MCF 10A (cell line): ENCODE measurements at places on chromosomes 7 and 10. TPM values are rescaled to one million over a fixed set of nuclear protein-coding genes. Genes with fewer than 3 reads are reported as not detected.

- DNase-seq, result no peak
These were observed 520.0 kb downstream of the PARD3 start for GRCh38 chr10:34295142-34295548.

DNA sequence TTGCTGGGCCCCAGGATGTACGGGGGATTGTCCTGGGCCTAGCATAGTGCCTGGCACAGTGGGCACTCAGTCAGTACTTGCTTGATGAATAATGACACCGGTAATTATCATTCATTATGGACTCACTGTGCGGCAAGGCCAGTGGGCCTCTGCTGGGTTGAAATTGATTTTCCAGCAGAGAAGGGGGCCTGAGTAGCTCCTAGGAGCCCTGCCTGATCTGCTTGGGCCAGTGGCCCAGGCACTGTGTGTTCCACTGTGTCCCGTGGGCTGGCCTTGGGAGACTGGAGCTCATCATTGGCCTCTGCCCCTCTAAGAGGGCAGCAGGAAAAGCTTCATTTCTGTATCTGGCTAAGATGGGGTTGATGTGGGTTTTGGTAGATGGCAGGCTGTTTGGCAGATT lies 1.4 kb downstream of the CHST3 start:
- DNase-seq, result no peak

DNA sequence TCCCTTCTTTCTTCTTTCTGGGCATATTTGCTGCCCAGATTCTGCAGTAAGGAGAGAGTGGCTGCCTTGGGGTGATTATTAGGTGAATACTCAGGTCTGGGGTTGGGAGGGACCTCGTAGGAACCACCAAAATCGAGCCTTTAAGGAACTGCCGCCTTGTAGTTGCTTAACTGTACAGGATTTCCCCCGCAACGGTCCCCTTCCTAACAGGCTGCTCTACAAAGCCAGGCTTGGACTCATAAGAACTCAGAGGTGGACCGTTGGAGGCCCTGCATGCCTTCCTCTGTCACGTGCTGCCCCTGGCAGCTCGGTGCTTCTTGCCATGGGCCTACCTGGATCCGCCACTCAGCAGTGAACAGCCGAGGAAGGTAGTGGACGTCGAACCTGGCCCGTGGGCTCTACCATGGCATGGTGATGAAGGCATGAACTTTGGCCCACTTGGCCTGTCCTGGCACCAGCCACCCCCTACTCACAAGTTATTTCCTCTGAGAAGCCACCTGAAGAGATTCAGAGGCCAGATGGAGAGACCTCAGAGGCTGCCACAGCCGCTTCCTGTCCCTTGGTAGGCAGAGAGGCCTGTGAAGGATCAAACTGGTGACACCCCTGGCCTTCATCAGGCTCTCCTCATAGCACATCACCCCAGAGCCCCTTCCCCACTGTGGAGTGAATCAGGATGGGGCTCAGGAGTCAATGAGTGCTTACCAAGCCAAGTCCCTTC lies 54.6 kb downstream of the NOD1 start:
- DNase-seq, result no peak

The CHRM2 gene
- not detected in 2 replicates for total RNA-seq

DNA sequence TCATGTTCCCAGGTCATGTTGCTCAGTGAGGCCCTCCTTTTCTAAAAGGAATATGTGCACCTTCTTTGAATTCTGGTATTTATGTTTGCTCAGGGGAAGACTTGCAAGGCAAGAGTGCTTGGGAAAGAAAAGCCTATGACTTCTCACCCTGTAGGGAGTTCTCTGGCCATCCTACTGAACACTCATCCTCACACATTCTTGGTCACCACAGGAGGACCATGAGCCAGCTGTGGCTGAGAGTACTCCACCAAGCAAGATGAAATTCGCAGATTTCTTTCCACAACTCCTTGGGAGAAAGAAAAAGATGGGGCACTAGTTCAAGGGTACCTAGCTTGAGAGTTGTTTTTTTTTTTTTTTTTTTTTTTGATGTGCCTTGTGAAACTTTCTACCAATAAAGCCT lies 179.6 kb downstream of the FZD1 start:
- DNase-seq, result no peak

The C10orf105 gene
- not detected in 2 replicates for total RNA-seq

- no peak for DNase-seq
These were observed 27.8 kb downstream of the PPP1R3A start for GRCh38 chr7:113891031-113891350.

The OPN4 gene
- not detected in 2 replicates for total RNA-seq

DNA sequence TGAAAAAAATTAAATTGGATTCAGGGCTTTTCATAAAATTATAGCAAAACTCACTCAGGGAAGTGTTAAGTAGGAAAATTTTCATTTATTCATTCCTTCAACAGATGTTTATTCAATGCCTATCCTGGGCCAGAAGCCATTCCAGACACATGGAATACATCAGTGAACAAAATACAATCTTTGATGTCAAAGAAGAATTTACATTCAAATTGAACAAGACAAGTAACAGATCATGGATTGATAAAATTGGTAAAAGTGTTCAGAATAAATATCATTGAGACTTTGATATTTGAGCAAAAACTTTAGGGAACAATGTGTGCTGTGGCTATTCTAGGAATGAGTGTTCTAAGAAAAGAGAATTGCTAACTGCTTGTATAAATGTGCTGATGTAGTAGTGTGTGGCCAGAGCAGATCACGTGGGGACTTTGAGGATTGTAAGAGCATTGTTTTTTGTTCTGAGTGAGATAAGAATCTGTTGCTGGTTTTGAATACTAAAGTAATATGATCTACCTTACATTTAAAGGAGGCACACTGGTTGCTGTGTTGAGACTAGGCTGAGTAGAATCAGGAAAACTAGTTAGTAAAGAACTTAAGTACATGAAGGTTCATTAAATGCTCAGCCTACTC lies 957.2 kb downstream of the PCDH15 start:
- DNase-seq, result peak; percentile 16

GRCh38 chr10:23155169-23155568 lies 36.9 kb upstream of the PTF1A start:
- DNase-seq, result peak; percentile 67

The PGAM2 gene
- total RNA-seq, result not detected in 2 replicates

GRCh38 chr7:17781491-17782215 lies 158.6 kb downstream of the SNX13 start:
- peak; percentile 46 for DNase-seq

GRCh38 chr10:11642566-11642965 lies 31.1 kb upstream of the USP6NL start:
- DNase-seq, result no peak

- peak; percentile 98 for DNase-seq
These were observed 106.7 kb downstream of the TNS3 start for GRCh38 chr7:47474937-47475879.

The NSMCE4A gene
- 24.5 and 30.2 TPM in 2 replicates for total RNA-seq

DNA sequence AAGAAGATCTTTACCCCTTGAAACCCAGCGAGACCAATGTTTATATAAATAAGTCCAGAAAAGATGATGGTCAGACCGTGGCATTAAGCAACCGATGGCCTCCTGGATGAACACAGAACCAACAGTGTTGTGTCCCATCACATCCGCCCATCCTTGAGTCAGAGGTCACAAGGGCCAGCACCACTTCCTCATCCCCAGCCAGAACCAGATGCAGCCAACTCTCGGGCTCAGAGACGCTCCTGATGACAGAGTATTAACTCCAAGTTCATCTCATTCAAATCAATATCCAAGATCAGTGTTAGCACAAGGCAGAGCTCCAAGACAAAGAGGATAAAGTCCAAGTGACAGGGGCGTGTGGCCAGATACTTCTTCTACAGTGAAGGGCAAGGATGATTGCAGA lies 63.5 kb downstream of the FAM53B start:
- no peak for DNase-seq

GRCh38 chr7:125695626-125696025 lies 766.0 kb upstream of the POT1 start:
- no peak for DNase-seq

The WNT16 gene
- not detected in 2 replicates for total RNA-seq
